ENCODE measurements at places on chromosomes 3 and 15. TPM values are rescaled to one million over a fixed set of nuclear protein-coding genes. Genes with fewer than 3 reads are reported as not detected.

XCR1 gene
- 0.05 TPM for total RNA-seq

SCAANT1 gene
- not detected for total RNA-seq

UBXN7 gene
- total RNA-seq: 47.7 TPM

GOLGA6A gene
- total RNA-seq: not detected

TMIE gene
- total RNA-seq: not detected

TRH gene
- total RNA-seq: not detected

TMC3 gene
- not detected for total RNA-seq

PCSK6 gene
- 2.5 TPM for total RNA-seq

CYP8B1 gene
- total RNA-seq: not detected

TRPM1 gene
- not detected for total RNA-seq

GCSAM gene
- 5.3 TPM for total RNA-seq

KLHL18 gene
- total RNA-seq: 31.8 TPM

LRRC31 gene
- total RNA-seq: not detected

TLR9 gene
- 0.49 TPM for total RNA-seq

GLT8D1 gene
- 46.6 TPM for total RNA-seq

LTF gene
- total RNA-seq: not detected

CD96 gene
- total RNA-seq: 287 TPM

ISG20 gene
- 122 TPM for total RNA-seq

TNIK gene
- total RNA-seq: 54.0 TPM

ATP13A5 gene
- total RNA-seq: not detected

CNBP gene
- 330 TPM for total RNA-seq

COX17 gene
- 48.8 TPM for total RNA-seq

SLC35G2 gene
- 0.80 TPM for total RNA-seq

PARP16 gene
- total RNA-seq: 10.2 TPM

MAPKAPK3 gene
- 183 TPM for total RNA-seq

ZNF80 gene
- 0.39 TPM for total RNA-seq

SHF gene
- total RNA-seq: 2.8 TPM

EPHB1 gene
- 8.1 TPM for total RNA-seq

CLDN11 gene
- total RNA-seq: not detected

JAGN1 gene
- 36.2 TPM for total RNA-seq

LAMB2 gene
- total RNA-seq: not detected

ZBTB38 gene
- total RNA-seq: 25.7 TPM

GPR62 gene
- total RNA-seq: not detected

TMCO5A gene
- total RNA-seq: not detected

CDHR4 gene
- 0.22 TPM for total RNA-seq

PRICKLE2 gene
- total RNA-seq: not detected

ATP10A gene
- 51.9 TPM for total RNA-seq

HIGD1A gene
- total RNA-seq: 74.2 TPM

GABRA5 gene
- not detected for total RNA-seq

Data from T-helper 1 cell treated with Interleukin-12 subunit alpha and Interleukin-12 subunit beta and Interleukin-4 antibody, amounts not matched to agents 30 ng/mL and 1 ng/mL, for 36 hours (primary cell).